ENCODE measurements at places on chromosomes 2 and 18.

DNA sequence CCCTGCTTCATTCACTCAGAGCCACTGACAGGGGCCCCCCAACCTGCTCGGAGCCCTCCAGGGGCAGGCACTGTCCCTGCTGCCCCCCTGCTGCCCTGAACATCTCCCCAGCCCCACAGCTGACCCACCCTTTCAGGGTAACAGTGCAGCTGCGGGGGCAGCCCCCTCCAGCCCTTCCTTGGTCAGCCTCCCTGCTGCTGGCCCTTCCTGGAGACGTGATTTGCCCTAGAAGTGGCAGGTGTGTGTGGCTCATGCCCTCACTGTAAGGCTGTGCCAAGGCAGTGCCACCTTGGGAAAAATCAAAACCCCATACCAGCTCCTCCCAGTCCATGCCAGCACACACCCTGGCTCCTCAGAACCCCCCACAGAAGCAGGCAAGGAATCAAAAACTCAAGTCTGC, 184.2 kb upstream of the HDAC4 start:
- no peak for DNase-seq

- no peak for DNase-seq
Measured at GRCh38 chr2:158725441-158725891, 69.7 kb upstream of the DAPL1 start.

DNA sequence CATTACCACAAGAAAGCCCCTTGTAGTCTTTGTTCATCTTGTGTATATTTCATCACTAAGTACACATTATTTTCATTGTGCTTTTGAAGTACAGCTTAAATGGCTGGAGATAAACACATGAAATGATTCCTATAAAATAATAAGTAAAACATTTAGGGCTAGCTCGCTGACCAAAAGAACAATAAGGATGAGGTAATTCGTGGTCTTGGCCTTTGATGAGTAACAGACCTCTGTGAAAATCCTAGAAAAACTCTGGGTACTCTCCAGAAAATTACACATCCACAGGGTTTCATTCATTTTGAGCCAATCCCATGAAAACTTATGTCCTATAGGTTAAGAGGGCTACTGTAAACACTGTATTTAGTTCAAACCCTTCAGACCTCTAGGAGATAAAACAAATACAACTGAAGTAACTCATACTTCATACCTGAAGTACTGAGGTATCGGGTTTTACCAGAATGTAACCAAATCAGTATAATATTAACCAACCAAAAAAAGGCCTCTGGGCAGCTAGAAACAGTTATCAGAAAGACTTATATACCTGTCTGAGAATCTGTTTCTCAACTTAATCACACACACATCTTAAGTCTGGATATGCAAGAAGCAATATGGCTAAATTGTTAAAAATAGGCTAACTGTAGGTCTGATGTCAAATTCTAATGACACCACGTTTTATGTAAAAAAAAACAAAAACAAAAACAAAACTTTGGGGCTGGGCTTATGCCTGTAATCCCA, 31.0 kb downstream of the CFAP36 start:
- DNase-seq = no peak

GRCh38 chr2:79972661-79973060, 331.9 kb downstream of the LRRTM1 start:
- no peak for DNase-seq

DNA sequence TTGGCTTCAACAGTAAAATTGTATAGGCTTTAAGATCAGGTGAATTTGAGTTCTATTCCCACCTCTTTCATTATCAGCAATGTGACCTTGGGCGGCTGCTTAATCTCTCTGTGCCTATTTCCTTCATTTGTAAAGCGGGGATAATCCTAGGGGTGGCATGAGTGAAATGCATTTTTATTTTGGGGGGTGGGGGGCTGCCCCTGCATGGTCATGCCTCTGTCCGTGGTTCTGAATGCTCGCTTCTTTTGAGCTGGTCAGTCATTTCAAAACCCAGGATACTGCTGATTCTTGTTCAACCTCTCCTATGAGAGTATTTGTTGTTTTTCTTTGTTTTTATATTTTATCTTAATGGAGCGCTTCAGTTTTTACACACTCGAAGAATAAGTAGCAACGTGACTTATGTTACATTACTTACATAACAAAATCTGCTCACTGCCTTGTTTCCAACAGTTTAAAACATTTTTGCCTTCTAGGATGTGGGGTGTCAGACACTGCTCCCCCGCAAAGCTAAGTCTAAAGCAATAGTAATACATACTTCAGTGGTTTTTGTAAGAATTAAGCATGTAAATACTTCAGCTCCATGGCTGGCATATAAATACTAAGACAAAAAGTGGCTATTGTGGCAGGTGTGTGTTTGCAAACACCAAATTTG, 152.6 kb upstream of the PELI1 start:
- DNase-seq = no peak

DNA sequence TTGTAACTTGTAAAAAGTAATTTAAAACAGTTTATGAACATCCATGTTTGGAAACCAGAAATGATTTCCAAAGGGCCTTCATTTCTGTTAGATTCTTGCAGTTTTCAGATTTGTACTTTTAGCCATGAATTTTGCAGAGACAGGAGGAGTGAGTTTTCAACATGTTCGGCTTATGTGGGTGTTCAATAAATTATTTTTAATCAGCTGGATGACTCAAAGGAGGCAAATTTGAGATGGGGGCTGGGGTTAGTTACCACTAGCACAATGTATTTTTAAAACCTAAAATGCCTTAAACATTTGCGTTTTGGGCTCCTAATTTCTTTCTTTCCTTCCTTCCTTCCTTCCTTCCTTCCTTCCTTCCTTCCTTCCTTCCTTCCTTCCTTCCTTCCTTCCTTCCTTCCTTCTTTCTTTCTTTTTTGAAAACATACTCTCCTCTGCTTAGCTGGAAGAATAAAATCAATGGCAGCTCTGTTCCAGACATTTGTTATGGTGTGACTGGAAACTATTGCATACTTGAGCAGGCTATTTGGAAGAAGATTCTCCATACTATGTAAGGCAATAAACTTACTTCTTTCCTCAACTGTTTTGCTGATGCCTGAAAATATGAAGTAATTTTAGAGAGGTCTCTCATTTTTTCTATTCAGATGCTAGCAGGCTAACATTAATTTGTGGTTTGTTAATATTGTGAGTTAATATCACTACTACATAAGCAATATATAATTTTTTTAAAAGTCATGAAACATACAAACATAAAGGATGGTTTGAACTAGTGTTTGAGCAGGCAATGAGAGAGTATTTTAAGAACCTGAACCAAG, 394.4 kb downstream of the NYAP2 start:
- DNase-seq = no peak

DNA sequence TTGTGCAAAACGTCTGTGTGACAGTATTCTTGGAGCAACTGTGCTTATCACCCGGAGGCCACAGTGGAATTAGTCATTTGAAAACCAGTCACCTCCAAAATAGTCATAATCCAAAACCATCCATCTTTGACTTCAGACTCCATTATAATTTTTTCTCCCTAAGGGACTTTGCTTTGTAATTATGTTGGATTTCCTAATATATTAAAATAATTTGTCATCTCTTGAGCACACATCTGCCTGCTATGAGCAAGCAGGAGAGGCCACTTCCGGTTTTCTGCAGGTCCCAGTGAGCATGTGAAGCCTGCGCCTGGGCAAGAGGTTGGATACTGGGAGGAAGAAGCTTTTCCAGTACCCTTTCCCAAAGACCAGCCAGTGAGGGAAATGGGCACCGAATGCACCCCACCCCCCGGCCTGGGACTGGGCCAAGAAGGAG, 57.7 kb downstream of the ODC1 start:
- DNase-seq = no peak

DNA sequence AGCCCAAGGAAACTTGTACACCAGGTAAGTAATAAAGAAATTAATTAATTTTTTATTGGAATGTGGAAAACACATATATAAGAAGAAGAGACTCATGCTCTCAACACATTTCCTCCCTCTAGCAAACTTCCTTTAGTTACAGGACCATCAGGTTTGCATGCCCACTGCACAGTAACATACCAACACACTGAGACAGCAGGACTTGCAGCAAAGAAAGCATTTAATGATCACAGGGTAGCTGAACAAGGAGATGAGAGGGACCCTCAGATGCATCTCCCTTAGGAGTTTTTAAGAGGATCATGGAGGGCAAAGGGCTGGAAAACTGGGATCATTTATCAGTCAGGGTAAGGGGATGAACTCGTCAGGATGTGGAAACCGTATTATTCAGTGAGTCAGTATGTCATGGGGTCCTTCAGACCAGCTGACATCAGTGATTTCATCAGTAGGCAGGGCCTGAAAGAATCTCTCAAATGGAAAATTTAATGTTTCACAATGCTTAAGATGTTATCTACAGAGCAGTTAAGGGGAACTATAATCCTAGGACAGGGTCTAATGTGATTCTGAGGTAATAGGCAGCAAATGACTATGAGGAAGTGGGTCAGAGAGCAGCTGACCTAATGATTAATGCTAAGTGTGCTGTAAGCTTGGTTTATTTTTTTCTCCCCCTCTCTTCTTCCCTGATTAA, 193.8 kb upstream of the RND3 start:
- DNase-seq = no peak

- no peak for DNase-seq
Measured at GRCh38 chr18:37869051-37869450, 303.5 kb upstream of the CELF4 start.

- DNase-seq = no peak
Measured at GRCh38 chr18:12821408-12821807, 62.6 kb downstream of the PTPN2 start.

GRCh38 chr18:2912357-2913299, 65.8 kb downstream of the EMILIN2 start:
- no peak for DNase-seq

DNA sequence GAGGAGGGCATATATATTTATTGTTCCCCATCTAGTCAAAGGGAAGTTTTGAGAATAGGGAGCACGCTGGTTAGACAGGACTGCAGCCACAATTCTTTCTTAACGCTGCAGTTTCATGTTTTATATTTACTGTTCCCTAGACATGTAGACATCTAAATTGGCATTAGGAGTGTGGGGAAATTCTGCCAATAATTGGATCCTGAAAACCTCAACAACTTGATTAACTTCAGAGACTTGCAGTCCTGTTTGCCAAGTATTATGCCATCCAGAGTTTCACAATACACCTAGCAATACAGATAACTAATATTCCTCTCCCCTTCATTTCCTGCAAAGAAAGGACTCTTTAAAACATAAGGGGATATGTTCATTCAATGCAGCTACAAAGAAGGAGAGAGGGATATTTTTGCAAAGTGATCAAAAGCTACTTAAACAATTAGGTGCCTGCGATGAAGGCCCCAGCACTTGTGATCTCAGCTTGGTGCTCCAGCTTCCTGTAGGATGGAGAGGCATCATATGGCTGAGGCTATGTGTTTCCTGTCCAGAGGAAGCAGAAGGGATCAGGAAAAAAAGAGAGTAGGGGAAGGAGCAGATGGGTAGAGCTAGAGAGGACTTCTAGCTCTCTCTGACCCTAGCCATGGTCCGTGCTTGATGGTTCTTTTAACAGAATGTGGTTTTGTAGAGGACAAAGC, 264.4 kb downstream of the MTX2 start:
- DNase-seq = no peak
